ENCODE measurements at places on chromosomes 1 and 21.

DNA sequence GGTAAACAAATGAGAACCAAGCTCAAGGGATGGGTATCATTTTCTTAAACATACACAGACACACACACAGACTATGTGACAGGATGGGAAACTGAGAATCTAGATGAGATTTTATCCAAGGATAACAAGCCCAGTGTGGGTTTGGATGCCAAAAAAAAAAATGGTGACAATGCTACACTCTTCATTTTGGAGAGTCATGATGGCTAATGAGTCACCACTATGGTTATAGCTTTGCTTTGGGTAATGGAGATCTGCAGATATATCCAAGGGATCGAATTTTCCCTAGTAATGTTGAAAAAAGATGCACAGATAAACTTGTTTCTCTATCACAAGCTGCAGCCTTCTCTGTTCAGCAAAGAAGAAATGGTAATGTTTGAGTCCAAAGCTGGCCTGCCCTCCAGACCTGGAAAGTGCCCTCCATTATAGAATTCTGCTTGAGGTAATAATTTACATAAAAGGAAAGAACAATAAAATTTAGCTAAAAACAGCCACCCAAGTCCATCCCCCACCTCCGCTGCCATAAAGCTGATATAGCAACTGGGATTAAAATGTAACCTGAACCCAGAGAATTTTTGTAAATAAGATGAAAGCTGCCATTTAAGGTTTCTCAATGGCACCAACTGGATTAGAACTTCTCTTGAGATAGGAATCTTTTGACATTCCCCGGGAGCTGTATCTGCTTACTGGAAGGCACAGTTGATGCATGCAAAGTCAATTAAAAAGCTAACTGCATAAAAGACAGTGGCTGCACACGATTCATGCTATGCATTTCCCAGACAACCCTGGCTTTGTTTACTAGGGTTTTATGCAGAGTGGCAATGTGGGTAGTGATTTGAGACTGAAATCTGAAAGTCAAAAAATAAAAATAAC lies 395.2 kb upstream of the LYPLAL1 start:
- DNase-seq, result no peak

GRCh38 chr1:12177999-12178441 lies 11.2 kb downstream of the TNFRSF1B start:
- DNase-seq, result peak; percentile 92

DNA sequence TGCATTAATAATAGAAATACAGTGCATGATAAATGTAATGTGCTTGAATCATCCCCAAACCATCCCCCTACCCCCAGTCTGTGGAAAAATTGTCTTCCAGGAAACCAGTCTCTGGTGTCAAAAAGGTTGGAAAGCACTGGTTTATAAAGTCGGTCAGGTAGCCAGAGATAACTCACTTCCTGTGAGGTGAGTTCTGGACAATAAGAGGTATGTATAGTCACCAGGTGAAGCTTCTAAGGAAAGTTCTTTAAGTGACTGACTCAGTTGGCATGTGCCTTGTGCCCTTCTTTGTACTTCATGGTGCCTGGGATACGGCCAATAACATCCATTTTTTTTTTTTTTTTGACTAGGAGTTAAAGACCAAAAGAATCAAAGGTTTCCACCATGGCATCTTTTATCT lies 103.7 kb downstream of the GPATCH2 start:
- DNase-seq, result no peak

GRCh38 chr1:102110586-102110985 lies 113.9 kb upstream of the OLFM3 start:
- no peak for DNase-seq

DNA sequence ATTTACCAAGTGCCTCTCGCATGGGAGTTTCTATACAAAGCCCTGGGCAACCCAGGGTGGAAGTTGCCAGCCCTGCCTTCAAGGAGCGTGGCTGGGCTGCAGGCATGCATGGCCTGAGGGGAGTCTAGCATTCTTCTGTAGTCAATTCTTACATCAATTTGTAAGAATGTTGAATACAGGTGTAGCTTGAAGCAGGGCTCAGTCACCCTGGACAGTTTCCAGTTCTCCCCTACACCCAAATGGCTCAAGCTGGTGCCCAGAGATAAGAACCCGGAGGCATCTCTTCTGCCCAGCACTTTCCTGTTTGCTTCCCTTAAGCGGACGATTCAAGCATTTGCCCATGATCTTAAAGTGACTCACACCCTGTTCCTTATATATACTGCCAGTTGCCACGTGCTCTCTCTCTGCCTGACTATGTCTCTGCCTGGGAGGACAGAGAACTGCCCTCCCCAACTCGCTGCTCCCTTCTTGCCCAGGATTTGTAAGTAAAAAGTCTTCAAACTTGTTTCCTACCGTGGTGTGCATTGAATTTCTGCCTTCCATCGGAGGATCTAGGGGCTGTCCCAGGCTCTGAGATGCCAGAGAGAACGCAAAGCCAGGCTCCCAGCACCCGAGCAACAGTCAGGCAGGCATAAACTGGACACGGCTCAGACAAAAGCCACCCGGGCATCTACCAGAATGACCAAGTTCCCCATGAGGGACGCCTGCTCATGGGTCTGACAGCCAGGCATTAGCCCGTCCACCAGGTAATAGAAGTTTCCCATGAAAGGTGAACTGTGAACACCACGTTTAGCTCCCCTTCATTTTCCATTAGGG lies 50.9 kb upstream of the AJAP1 start:
- no peak for DNase-seq

GRCh38 chr1:76864383-76864782 lies 2.9 kb upstream of the ST6GALNAC5 start:
- no peak for DNase-seq

DNA sequence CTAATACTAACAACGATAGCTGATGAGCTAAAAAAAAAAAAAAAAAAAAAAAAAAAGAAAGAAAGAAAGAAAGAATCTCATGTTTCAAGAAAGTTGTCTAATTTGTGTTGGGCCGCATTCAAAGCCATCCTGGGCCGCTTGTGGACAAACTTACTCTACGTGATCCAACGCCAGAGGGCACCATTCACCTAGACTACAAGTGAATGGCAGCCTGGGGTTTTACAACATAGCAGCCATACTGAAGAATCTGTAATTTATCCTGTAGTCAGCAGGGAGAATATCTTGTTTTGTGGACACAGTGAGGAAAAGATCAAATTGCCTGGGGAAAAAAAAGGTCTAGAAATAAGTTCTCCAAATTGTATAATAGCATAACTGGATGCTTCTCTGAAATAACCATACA lies 47.0 kb downstream of the CYP2J2 start:
- DNase-seq, result peak; percentile 23

DNA sequence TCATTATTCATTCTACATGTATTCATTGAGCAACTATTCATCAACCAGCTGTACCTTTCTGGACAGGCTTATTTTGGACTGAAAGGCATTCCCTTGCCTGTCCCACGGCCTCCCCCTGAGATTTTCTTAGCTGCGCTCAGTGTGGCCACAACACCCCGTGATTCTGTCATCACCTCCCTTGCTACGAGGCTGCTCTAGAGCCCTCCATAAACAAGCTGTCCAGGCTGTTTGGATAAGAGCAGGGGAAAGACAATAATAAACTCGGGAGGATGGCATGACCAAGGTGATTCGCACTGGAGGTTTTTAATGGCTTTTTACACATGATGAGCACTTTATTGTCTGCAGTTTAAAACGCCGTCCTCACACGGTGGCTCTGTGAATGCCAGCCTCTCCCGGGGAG lies 139.7 kb downstream of the ROR1 start:
- no peak for DNase-seq

DNA sequence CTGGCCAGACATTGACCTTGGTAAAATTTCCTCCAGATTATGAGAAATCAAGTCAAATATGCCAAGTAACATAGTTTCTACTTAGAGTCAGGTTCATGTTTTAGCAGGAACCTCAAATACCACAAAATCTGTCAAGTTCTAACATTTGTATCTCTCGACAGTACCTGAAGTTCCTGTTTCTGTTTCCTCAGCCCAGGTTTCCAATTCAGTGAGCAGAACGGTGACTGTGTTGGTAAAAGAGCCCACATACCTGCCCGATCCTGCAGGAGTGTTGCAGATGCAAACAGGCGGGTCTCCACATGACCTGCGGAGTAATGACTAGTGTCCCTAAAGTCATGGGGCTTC lies 57.9 kb upstream of the LGALS8 start:
- no peak for DNase-seq

DNA sequence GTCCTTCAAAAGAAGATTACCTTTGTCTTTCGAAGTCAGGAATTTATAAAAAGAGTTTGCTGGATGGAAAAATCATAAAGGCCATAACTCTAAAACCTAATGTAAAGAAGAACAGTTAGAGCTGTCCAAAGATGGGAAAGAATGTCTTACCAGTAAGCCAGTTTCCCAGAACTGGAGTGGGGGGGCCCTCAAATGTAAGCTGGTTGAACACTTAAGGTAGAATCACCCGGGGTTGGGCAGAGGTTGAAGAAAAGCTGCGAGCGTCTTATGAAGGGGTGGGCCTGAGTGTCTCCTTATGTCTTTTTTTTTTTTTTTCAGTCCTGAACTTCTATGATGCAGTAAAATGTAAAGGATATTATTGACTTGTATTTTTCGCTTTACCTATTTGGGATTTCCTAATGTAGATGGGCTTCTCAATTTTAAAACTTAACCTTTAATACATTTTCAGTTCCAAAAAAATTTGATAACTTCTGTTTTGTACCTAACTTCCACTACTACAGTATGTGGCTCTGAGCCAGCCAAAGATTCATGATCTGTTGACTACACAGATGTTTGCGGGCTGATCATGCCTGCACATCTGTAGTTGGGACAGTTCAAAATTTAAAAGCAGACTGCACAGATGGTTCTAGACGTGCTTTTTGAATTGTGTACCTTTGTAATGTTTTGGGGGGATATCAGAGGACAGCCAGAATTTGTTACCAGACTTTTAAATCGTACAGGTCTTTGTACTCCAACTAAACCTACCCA lies 43.6 kb downstream of the NFYC start:
- no peak for DNase-seq

GRCh38 chr1:174800216-174800851 lies 199.4 kb upstream of the CACYBP start:
- no peak for DNase-seq

DNA sequence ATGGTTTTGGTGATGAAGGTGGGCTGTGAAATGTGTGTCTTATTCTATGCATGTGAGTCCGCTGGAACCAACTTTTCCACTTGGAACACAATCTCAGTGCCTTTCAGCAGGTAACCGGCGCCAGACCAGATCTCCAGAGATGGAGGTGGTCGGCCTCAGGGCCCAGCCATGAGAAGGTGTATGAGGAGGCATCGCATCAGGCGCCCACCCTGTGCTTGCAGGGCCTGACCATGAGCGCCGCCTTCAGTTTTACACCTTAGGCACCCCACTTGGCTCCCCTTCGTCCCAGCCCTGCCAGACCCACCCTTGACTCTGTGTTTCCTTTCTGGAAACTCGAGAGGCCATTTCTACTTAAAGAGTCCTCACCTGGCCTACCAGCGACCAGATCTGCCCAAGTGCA lies 48.6 kb upstream of the ATF3 start:
- no peak for DNase-seq

- no peak for DNase-seq
Observed at GRCh38 chr1:30404341-30404740, 319.0 kb downstream of the MATN1 start.

GRCh38 chr1:30748098-30748698 lies 9.4 kb downstream of the LAPTM5 start:
- no peak for DNase-seq

DNA sequence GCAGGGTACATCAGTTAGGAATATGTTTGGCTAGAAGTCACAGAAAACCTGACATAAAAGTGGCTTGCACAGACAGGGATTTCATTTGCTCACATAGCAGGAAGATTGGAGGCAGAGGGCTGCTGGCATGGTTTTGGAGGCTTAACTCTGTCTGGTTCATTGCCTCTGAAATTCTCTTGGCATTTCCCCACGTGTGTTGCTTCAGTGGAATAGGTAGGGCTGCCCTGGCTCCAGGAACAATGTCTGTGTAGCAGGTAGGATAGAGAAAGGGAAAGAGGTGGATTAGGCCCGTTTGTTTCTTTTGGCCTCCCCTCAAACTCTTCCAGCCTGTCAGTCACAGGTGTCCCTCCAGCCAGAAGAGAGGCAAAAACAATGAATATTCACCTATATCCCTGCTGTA lies 20.5 kb upstream of the SIPA1L2 start:
- no peak for DNase-seq

DNA sequence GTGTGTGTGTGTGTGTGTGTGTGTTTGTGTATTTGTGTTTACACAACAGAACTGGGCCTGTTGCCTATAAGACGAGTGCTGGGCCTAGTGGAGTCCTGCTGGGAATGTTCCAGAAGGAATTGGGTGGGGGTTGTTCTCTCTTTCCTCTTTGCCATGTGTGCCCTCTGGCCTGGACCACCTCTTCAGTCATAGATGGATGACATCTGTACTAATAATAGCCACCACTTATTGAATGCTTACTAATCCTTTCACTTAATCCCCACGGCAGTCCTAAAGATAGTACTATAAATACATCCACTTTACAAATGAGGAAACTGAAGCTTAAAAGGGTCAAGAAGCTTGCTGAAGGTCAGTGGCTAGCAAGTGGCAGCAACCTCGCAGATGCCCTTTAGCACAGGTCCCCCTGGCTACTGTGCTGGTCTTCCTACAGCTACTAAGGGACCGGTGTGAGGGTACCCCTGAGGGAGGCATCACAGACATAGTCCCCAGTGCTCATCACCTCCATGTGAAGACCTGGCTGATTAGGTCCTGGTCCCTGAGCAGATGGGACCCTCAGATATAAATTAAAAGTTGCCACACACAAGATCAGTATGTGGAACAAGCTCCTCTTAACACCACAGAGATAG lies 55.2 kb upstream of the KIF1B start:
- no peak for DNase-seq

GRCh38 chr1:46464915-46465314 lies 24.7 kb upstream of the DMBX1 start:
- DNase-seq, result no peak

GRCh38 chr1:65729259-65729658 lies 63.4 kb upstream of the PDE4B start:
- no peak for DNase-seq

- no peak for DNase-seq
Observed at GRCh38 chr1:169874229-169874628, 19.5 kb downstream of the SCYL3 start.

DNA sequence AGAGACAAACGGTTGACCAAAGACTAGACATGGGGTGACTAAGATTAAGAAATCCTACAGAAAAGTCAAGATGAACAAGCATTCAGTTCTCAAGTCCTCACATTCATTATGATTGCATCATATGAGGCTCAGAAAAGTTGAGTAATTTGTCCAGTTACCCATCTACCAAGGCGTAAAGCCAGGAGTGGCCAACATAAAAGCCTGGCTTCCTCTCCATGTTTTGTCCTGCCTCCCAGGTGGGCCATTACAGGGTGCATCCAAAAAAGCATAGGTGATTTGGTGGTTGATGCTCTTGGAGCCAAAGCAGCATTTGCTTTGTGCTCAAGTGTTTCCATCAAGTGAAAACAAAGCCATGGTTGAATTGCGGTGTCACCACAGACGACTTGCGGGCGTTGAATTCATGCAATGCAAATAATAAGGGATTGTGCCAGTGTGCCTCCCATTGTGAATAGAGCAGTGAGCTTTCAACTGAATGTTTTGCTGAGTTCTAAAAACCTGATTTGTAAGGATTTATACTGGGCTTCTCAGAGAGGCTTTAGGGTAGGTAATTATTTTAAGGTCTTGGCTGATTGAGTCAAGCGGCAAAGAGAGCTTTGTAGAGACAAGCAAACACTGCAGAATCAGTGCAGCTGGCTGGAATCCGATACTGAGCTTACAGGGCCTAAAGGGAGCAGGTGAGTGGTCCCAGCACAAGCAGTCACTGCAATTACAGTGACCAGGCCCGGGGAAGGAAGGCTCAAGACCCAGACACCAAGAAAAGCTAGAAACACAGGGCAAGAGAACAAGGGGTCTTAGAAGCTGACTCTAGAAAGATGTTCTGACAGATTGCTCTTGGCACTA lies 54.1 kb downstream of the KCNJ15 start:
- DNase-seq, result no peak

Data from stimulated activated CD4-positive, alpha-beta T cell treated with anti-CD3 and anti-CD28 coated beads, Interleukin-12 subunit alpha, Interleukin-12 subunit beta, amount 100 ng/mL, for 24 hours (primary cell).